Stimulated activated CD8-positive, alpha-beta memory T cell treated with anti-CD3 and anti-CD28 coated beads, Interleukin-12 subunit alpha, Interleukin-12 subunit beta, amount 100 ng/mL, for 1 hour (primary cell): ENCODE measurements at places on chromosomes 11 and 22.

GRCh38 chr11:130611791-130612251 is 163.4 kb downstream of the ADAMTS15 start:
- DNase-seq = no peak

GRCh38 chr11:7548659-7549274 is 35.0 kb downstream of the PPFIBP2 start:
- DNase-seq = no peak

GRCh38 chr11:102453302-102453695 is 734 bp upstream of the TMEM123 start:
- DNase-seq = no peak

GRCh38 chr11:11045156-11045930 is 187.5 kb upstream of the ZBED5 start:
- no peak for DNase-seq

GRCh38 chr11:133549826-133550225 is 17.5 kb upstream of the OPCML start:
- DNase-seq = no peak

DNA sequence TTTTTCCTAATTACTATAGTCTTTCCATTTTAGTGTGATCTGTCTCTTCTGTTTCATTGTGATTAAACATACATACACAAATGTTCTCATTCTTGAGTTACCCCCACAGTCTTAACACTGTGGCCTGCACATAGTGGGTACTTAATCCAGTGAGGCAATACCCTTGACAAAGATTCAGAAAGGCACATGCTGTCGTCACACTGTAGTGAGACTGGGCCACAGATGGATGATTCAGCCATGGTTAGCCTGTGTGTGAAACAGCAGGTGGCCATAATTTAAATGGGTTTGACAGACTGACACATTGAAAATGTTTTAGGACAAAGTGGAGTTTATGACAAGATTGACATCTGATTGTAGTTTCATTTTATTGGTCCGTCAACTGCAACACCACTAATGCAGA is 313.1 kb downstream of the C11orf87 start:
- no peak for DNase-seq

DNA sequence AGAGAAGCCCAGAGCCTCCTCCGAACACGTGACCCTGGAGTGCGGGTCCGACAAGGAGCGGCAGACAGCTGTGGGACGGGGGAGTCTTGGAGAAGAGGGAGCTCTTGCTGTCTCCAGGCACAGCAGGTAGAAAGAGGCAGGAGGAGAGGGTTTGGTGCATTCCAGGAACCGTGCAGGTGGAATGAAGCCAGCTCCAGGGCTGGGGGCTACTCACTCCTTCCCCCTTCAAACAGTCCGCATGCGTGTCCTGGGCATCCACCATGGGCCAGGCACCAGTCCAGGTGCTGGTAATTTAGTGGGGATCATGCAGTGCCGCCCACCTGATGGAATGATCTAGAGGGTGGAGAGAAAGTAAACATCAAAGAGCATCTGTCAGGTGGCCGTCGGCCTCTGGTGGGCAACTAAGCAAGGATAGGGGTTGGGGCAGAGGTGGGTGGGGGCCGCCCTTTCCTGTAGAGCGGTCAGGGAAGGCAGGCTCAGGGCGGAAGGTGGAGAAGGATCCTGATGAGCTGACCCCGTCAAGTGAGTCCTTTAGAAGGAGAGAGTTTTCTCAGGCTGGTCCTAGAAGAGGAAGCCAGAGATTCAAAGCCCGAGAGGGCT is 850.0 kb downstream of the TBC1D22A start:
- no peak for DNase-seq

DNA sequence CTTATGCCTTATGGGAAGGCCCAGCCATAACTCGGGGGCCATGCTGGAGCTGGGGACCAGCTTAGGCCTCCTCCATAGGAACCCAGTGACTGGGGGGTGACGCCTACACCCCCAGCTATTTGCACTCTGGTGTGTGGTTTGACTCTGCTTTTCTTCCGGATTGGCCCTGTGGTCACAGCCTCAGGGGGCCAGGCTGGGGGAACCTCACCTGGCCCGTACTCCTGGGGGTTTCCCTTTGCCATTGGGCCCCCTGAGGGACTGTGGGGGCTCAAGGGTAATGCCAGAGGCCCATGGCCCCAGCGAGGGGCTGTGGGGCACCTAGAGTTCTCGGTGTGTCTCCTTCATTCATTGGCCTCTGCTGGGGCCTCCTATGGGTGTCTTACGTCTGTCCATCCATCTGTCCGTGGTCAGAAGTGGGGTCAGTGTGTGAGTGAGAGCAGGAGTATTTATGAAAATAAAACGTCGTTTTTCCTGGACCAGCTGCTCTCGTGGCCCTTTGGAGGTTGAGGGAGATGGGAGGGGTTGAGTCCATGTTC is 6.3 kb upstream of the SH3BP1 start:
- DNase-seq = no peak

DNA sequence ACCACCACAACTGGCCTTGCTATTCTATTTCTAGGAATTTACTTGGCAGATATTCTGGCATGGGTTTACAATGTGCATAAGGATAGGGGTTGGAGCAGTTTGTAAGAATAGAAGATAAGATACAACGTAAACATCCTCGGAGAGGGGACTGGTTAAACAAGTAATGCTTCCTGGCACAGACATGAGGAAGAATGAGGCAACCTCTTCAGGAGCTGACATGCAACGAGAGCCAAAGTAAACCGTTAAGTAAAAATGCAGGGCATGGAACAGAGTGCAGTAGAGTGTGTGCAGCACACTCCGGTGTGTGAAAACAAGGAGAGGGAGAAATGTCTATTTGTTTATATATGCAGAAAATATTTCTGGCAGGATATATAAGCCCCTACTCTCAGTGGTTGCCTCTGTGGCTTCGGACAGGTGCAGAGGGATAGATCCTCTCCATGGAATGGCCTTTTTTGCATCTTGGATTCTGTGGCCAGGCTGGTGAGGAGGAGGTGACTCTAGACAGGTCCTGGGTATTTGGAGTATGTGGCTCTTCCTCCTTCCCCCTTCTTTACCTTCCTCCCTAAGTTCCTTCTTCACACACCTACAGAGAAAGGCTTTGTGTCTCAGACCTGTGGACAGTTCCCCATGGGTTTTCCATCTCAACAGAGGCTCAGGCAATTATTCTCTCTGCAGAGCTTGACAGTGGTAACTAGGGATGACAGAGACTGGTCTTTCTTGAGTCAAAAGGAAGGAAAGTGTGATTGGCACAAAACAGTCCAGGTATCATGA is 2.5 kb downstream of the RAB36 start:
- DNase-seq = no peak

DNA sequence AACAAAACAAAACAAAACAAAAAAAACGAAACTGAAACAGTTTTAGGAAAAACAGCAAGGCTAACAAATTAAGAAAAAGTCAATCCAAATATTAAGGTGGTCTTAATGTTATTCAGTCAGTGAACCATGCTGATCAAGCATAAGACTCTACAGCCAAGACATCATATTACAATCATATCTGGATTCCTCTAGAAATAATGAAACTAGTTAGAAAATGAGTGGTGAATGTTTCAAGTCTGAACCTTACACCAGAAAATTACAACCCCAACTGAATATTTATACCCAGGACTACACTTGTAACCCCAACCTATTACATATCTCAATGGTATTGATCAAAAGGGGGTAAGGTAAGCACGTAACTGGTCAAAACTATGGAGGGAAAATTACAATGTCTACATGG is 48.8 kb downstream of the ACAT1 start:
- no peak for DNase-seq

DNA sequence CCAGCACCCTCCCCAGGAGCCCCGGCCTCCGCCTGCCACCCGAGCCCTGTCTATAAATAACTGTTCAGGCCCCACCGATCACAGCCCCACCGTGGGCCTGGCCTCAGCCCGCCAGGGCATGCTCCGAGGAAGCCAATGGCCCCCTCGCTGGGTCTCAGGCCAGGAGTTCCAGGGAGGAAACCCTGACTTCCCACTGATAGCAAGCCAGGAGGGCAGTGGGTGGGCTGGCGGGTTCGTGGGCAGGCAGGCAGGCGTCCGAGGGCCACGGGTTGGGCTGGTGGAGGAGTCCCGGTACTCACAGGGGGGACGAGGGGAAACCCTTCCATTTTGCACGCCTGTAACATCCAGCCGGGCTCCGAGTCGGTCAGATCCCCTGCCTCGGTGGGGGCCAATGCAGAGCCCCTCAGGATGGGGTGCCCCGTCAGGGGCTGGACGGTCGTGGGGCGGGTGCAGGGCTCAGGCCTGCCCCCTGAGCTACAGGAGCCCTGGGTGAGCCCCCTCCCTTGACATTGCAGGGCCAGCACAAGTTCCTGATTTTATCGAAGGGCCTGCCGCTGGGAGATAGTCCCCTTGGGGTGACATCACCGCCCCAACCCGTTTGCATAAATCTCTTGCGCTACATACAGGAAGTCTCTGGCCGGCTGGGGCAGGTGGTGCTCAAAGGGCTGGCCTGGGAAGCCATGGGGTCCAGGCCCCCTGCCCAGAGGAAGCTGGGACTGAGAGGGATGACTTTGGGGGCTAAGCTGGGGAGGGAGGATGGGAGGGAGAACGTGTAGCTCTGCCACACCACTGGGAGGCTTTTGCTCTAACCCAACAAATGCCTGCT is at the start of gene SPI1:
TSS of gene SPI1 (minus strand) at position 538 of the 826 bp plus-strand sequence. CDS start at position 344, 194 bp downstream.
- DNase-seq = no peak

DNA sequence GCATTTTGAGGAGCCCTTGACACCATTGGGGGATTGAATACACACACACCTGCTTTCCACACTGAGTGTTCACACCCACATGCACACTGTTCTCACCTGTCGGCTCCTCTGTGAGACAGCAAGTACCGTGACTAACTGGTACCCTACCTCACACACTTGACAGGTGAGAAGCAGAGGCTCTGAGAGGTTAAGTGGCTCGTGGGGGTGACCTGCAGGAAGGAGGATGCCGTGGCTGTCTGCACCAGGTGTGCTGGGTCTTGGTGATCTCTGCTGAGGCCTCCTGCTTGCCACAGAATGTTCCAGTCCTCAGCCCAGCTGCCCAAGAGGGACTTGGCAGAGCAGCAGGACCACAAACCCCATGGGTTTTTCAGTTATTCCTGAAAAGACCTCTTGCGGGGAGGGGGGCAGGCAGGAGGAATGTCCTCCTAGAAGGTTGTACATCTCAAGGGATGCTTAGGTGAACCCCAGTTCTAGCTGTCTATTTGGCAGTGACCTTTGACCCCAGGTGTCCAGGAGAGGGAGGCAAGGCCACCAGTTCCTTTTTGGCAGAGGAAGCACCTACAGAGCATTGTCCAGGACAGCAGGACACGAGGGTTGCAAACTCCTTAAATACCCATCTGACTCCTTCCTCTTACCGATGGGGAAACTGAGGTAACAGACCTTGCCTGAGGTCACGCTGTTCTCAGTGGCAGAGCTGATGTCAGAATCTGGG is 66.0 kb downstream of the SHISAL1 start:
- no peak for DNase-seq

DNA sequence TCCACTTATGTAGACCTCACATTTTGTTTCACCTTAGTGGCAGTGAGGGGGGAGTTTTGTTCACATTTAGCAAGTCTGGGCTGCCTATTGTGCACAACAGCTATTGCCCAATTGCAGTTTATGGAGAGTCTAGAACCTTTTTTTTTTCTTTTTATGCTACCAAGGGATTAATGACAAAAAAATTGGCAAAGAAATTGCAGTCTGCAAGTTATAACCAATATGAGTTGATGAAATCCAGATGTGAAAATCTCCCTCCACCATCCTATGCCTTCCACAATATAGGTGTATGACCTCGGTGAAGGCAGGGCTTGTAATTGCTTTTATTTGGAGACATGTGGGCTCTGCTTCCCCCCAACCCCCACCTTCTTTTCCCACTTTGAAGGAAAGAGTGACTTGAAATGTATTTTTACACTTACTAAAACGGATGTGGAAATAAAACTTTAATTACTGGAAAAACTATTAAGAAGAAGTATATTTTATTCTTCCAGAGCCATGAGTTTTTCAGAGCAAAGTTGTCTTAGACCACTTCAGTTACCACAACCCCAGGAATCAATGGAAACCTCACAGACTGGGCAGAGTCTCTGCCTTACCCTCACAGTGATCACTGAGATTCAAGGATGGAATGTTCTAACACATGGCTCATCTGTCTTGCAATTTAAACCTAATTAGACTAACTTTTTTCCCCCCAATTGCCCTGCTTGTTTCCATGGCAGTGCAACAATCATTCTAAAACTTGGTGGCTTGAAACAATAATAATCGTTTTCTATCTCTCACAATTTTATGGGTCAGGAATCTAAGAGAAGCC is 120.8 kb upstream of the SLC5A12 start:
- DNase-seq = no peak

DNA sequence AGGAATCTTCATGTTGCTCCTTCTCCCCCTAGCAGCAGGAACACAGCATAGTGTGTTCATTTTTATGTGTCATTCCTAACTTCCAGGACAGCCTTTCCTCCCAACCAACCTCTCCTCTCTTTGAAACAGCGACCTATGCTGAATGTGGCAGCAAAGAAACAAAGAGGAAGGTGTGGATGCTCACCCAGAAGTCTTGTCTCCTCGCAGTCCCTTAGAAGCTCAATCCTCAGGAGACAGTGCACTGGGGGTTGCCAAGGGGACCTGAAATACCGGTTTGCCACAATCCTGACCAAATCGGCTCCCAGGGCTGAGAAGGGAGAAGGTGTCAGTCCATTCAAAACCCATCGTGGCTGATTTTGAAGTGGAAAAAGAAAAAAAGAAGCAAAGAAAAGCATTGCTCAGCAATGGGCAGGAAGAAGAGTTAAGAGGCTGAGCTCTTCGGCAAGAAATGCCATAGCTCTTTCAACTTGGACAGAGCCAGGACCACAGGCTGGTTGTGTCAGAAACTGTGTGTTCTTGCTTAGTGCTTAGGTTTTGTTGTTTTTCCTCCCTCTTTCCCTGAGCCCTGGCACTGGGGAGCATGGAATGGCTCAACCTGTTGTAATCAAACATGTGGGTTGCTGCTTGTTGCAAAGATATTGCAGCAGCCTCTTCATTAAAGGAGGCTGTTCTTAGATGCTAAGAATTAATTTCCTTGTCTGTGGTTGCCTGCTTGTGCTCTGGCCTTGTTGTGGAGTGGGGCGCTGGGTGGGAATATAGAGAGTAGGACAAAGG is 30.4 kb upstream of the TENM4 start:
- no peak for DNase-seq

- DNase-seq = no peak
Observed at GRCh38 chr22:24807284-24807950, 1.4 kb downstream of the SGSM1 start.

DNA sequence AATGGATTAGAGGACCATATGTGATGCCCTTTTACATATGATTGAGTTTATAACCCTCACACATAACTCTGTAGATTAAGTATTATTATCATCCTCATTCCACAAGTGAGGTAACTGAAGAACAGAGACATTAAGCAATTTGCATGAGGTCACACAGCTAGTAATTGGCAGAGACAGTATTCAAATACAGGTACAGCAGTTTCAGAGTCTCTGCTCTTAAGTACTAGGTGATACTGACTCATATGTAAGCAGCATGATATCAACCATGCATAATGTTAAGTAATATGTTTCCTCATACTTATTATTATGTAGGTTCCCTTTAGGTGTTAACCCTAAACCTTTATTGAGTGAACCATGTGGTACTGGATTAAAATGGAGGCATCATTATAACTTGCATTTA is 1562.4 kb upstream of the RAG2 start:
- no peak for DNase-seq

- no peak for DNase-seq
Observed at GRCh38 chr11:129779342-129779741, 36.3 kb upstream of the TMEM45B start.
